ENCODE measurements at places on chromosomes 5 and 9. TPM values are rescaled to one million over a fixed set of nuclear protein-coding genes. Genes with fewer than 3 reads are reported as not detected.

CCDC180 gene
- total RNA-seq, result 1.9 TPM

PCDHGA3 gene
- total RNA-seq, result 0.19 TPM

TXNDC8 gene
- not detected for total RNA-seq

PTCD2 gene
- 15.1 TPM for total RNA-seq

ARHGEF39 gene
- 10.8 TPM for total RNA-seq

- no peak overlapping the region for H3K4me3 ChIP-seq
- no peak for DNase-seq
- H3K36me3 ChIP-seq, result no peaks in the 10 kb centered on the region
- H3K27me3 ChIP-seq, result no peaks in the 10 kb centered on the region
- H3K27ac ChIP-seq, result no peak overlapping the region
Measured at GRCh38 chr5:25458628-25459027, 813.9 kb upstream of the CDH10 start.

DNA sequence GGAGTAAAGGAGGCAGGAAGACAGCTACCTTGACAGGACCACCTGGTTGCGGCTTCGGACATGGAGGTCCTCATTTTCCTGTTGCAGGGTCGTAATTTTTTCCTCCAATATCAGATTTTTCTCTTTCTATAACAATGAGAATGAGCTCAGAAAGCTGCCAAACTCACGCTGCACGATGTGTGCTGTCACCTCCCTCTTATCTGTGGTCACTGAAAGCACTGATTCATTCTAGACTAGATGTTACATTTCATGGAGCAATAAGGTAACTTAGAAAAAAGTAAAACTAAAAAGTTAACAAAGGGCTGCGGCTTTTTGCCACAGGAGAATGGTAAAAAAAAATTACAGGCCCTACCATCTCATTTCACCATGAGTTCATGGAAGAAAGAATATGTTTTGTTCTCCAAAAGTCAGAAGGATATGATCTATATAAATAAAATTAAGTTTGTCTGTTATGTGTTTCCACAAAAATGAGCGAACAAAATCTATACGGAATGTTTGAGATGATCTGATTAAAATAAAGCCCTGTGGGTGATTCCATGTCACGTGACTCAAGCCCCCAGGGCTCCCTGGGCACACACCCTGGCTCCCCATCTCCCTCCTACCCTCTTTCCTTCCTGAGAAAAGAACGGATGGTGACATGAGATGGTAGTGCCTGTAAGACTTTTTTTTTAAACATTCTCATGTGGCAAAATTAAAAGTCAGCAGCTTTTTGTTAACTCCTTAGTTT, 26.9 kb upstream of the ANXA6 start:
- H3K36me3 ChIP-seq, result peaks cover 54% of the 10 kb centered on the region
- H3K27ac ChIP-seq, result no peak overlapping the region
- peaks cover 3% of the 10 kb centered on the region for H3K4me1 ChIP-seq
- H3K4me3 ChIP-seq, result no peak overlapping the region

DNA sequence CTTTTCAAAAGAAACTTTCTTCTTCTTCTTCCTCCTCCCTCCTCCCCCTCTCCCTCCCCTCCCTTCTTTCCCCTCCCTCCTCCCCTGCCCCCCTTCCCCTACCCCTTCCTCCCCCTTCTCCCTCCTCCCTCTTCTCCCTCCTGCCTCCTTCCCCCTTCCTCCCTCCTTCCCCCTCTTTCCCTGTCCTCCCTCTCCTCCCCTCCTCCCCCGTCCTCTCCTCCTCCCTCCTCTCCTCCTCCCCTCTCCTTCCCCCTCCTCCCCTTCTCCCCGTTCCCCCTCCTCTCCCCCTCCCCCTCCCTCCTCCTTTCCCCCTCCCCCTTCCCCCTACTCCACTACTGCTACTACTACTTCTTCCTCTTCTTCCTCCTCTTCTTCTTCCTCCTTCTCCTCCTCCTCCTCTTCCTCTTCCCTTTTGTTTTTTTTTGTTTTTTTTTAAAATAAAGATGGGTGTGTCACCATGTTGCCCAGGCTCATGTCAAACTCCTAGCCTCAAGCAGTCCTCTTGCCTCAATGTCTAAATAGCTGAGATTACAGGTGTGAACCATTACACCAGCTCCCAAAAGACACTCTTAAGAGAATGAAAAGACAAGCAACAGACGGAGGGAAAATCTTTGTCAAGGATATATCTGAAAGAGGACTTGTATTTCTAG, 87.5 kb downstream of the SCAMP1 start:
- H3K4me1 ChIP-seq, result no peaks in the 10 kb centered on the region
- no peaks in the 10 kb centered on the region for H3K27me3 ChIP-seq
- H3K4me3 ChIP-seq, result no peak overlapping the region
- DNase-seq, result no peak

GRCh38 chr5:86565197-86565789, 52.4 kb upstream of the COX7C start:
- H3K27ac ChIP-seq, result no peak overlapping the region
- peaks cover 3% of the 10 kb centered on the region for H3K4me1 ChIP-seq
- H3K27me3 ChIP-seq, result no peaks in the 10 kb centered on the region
- no peaks in the 10 kb centered on the region for H3K36me3 ChIP-seq
- no peak overlapping the region for H3K4me3 ChIP-seq
- no peak for DNase-seq

GRCh38 chr5:143966280-143966679, 154.3 kb downstream of the HMHB1 start:
- no peaks in the 10 kb centered on the region for H3K36me3 ChIP-seq
- peaks cover 25% of the 10 kb centered on the region for H3K27me3 ChIP-seq
- no peak overlapping the region for H3K27ac ChIP-seq

GRCh38 chr5:6704361-6704851, 8.8 kb upstream of the TENT4A start:
- peaks cover 11% of the 10 kb centered on the region for H3K4me1 ChIP-seq
- peaks cover 15% of the 10 kb centered on the region for H3K27me3 ChIP-seq
- DNase-seq, result peak; percentile 50

DNA sequence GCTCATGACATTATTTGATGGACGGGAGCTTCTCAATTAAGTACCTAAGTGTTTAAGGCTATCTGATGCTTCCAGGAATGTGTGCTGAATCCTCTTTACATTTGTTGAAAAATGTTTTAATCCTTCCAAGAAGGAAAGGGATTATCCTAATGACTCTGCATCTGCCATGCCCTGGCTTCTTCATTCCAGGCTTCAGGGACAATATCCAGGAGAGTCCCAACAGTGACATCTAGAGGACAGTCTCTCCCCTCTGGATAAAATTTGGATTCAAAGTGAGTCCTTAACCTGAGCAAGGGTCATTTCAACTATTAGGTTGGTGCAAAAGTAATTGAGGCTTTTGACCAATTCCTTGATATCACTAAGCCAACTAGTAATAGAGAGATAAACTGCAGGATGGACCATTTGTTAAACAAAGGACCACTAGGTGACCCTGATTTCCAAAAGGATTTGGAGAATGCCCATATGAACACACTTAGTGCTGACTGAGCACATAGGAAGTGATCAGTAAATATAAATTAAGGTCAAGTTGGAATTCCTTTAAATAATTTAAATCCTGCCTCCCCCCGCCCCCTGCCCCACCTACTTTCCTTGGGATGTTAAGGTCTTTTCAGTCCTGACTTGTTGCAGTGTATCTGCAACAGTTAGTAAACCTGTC, 19.1 kb downstream of the TNFSF8 start:
- peak overlapping the region; percentile 94 for H3K27ac ChIP-seq
- H3K4me3 ChIP-seq, result no peak overlapping the region
- peaks cover 93% of the 10 kb centered on the region for H3K4me1 ChIP-seq

GRCh38 chr9:115137526-115137925, 19.6 kb upstream of the TNC start:
- H3K4me1 ChIP-seq, result peaks cover 24% of the 10 kb centered on the region
- H3K27me3 ChIP-seq, result peaks cover 22% of the 10 kb centered on the region
- H3K27ac ChIP-seq, result no peak overlapping the region
- no peak for DNase-seq

DNA sequence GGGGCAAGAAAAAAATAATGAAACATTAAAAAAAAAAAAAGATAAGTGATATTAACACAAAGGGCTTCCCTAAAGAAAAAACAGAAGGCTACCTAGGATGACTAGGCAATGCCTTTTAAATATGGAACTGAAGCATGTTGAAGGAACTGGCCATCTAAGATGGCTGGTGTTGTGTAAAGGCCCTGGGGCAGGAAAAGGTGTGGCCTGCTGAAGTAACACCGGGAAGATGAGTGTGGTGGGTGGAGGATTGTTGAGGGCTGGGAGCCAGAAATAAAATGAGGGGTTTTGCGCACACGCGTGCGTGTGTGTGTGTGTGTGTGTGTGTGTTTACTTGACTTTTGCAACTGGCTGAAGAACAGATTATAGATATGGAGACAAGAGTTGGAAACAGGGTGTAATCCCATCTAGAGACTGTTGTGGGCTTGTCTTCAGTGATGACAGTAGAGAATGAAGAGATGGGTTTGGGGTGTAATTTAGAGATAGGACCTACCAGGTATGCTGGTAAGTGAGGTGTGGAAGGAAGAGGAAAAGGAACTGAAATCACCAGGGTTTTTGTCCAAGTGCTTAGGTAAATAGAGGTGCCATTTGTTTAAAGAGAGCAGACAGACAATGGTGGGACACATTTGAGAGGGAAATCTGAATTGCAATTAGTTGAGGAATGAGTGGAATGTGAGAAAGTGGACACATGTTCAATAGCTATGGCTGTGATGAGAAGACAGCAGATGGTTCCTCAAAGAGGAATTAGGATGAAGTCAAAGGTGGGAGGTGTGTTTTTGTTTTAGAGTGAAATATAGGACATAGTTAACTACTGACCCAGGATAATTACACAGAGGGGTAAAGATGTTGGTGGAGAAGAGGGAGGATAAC, 33.9 kb downstream of the RAD23B start:
- no peak overlapping the region for H3K4me3 ChIP-seq
- H3K27ac ChIP-seq, result peak overlapping the region; percentile 58
- DNase-seq, result no peak
- H3K36me3 ChIP-seq, result peaks cover 74% of the 10 kb centered on the region
- H3K27me3 ChIP-seq, result no peaks in the 10 kb centered on the region
- H3K4me1 ChIP-seq, result peaks cover 54% of the 10 kb centered on the region

GRCh38 chr9:128685636-128686489, 3.2 kb upstream of the SET start:
- peak; percentile 84 for DNase-seq
- H3K27ac ChIP-seq, result peak overlapping the region; percentile 96
- H3K4me3 ChIP-seq, result peak overlapping the region; percentile 95

DNA sequence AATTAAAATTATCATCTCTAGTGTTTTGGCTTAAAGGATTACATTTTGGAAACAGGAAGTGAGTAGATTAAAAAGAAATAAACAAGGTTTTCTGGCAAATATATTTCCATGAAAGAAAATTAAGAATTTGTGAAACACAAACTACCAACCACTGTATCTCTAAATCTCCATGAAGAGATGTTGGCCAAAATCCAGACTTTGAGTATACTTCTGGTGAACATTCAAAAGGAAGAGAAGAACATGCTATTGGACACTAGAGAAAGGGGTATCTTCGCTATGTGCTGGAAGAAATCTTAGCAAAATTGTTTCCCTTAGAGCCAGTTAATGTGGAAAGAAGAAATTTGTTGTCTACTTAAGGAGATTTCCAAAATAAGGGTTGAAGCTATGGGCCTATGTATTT, 710.4 kb upstream of the CTNND2 start:
- no peak for DNase-seq
- no peaks in the 10 kb centered on the region for H3K4me1 ChIP-seq
- no peak overlapping the region for H3K4me3 ChIP-seq
- H3K27me3 ChIP-seq, result no peaks in the 10 kb centered on the region

DNA sequence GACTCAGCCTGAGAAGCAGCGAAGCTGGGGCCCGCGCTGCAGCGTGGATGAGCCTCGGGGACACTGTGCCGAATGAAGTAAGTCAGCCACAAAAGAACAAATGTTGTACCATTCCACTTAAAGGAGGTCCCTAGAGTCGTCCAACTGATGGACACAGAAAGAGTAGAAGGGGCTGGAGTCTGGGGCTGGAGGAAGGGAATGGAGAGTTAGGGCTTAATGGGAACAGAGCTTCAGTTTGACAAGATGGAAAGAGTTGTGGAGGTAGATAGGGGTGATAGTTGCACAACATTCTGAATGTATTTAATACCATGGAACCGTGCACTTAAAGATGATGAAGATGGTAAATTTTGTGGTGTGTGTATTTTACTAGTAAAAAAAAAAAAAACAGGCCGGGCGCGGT, 119.9 kb downstream of the EHMT1 start:
- peaks cover 2% of the 10 kb centered on the region for H3K4me1 ChIP-seq
- H3K4me3 ChIP-seq, result no peak overlapping the region
- no peak overlapping the region for H3K27ac ChIP-seq
- H3K27me3 ChIP-seq, result no peaks in the 10 kb centered on the region

- peaks cover 1% of the 10 kb centered on the region for H3K27me3 ChIP-seq
- H3K27ac ChIP-seq, result peak overlapping the region; percentile 80
- DNase-seq, result peak; percentile 88
- H3K36me3 ChIP-seq, result no peaks in the 10 kb centered on the region
- H3K4me1 ChIP-seq, result peaks cover 23% of the 10 kb centered on the region
Measured at GRCh38 chr5:146751781-146752401, 126.7 kb downstream of the PPP2R2B start.

- H3K27ac ChIP-seq, result no peak overlapping the region
- no peak overlapping the region for H3K4me3 ChIP-seq
- H3K36me3 ChIP-seq, result no peaks in the 10 kb centered on the region
- no peak for DNase-seq
- no peaks in the 10 kb centered on the region for H3K27me3 ChIP-seq
- no peaks in the 10 kb centered on the region for H3K4me1 ChIP-seq
Measured at GRCh38 chr5:17398431-17398830, 99.6 kb upstream of the TAF11L2 start.

- H3K27ac ChIP-seq, result no peak overlapping the region
- H3K4me3 ChIP-seq, result no peak overlapping the region
- peaks cover 3% of the 10 kb centered on the region for H3K27me3 ChIP-seq
- no peaks in the 10 kb centered on the region for H3K36me3 ChIP-seq
- no peak for DNase-seq
Measured at GRCh38 chr5:111968459-111968858, 211.5 kb upstream of the NREP start.
